ENCODE measurements at places on chromosomes 3 and 15.
A peak's percentile ranks its signal among the peaks of the same experiment; 100 is the strongest.

DNA sequence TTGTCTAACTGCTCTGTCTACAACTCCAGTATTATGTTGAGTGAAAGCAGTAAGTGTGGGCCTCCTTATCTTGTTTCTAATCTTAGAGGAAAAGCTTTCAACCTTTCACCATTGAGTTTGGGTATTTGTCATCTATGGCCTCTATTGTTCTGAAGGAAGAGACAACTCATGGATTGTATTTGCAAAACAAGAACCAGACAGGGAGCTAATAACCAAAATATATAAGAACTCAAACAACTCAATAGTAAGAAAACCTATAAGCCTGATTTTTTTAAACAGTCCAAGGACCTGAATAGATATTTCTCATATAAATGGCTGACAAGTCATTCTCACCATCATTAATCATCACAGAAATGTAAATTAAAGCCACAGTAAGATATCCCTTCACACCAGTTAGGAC is 113.0 kb downstream of the TAFA4 start:
- DNase-seq = no peak

- peak; percentile 43 for DNase-seq
These were observed 60.4 kb downstream of the BOC start for GRCh38 chr3:113271594-113272384.

GRCh38 chr3:100128565-100128964 is 14.3 kb upstream of the FILIP1L start:
- no peak for DNase-seq

- DNase-seq = no peak
These were observed 71.0 kb downstream of the SLMAP start for GRCh38 chr3:57826952-57827723.

- no peak for DNase-seq
These were observed 33.8 kb upstream of the IGF2BP2 start for GRCh38 chr3:185858502-185859225.

DNA sequence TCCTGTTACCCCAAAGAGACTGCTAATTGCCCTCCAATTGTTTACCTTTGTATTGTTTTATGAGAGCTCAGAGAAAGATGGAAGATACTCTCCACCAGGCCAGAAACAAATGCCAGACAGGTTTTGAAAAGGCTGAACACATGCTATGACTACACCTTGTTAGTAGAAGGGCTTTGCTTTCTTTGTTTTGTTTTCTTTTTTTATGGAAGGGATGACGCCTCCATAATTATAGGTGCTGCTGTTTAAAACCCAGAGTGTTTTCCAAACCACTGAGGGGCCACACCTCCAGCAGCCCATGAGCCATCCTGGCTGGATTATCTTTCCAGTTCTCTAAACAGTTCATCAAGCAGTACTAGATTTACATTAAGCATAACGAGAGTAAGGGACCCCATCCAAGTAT is 5.6 kb upstream of the FOXP1 start:
- DNase-seq = no peak

GRCh38 chr3:43523454-43524053 is 98.3 kb downstream of the ANO10 start:
- DNase-seq = no peak

DNA sequence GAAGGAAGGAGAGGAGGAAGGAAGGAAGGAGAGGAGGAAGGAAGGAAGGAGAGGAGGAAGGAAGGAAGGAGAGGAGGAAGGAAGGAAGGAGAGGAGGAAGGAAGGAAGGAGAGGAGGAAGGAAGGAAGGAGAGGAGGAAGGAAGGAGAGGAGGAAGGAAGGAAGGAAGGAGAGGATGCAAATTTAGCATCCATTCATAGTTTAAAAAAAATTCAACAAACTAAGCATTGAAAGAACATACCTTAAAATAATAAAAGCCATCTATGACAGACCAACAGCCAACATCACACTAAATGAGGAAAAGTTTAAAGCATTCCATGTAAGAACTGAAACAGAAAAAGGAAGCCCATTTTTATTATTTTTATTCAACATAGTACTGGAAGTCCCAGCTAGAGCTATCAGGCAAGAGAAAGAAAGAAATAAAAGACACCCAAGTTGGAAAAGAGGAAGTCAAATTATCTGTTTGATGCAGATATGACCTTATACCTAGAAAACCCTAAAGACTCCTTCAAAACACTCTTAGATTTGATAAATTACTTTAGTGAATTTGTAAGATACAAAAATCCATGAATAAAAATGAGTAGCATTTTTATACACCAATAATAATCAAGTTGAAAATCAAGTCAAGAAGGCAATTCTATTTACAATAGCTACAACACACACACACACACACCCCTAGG is 52.2 kb upstream of the FXR1 start:
- no peak for DNase-seq

DNA sequence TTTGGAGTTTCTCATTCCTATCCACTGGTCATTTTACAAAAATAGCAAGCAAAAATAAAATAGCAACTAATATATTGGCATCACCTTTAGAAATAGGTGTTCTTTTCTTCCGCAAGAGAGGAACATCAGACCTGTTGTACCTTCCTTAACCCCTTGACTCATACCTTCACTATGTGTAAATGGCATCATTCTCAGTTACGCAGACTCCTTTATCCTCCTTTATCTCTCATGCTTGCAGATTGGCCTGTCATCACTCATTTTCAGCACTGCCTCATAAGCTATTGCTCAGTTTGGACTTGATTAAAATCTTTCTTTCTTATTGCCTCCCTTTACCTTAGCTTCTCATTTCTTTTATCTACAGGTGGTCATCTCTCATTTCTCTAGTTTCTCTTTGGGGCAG is 21.4 kb downstream of the ARHGEF26 start:
- DNase-seq = no peak

DNA sequence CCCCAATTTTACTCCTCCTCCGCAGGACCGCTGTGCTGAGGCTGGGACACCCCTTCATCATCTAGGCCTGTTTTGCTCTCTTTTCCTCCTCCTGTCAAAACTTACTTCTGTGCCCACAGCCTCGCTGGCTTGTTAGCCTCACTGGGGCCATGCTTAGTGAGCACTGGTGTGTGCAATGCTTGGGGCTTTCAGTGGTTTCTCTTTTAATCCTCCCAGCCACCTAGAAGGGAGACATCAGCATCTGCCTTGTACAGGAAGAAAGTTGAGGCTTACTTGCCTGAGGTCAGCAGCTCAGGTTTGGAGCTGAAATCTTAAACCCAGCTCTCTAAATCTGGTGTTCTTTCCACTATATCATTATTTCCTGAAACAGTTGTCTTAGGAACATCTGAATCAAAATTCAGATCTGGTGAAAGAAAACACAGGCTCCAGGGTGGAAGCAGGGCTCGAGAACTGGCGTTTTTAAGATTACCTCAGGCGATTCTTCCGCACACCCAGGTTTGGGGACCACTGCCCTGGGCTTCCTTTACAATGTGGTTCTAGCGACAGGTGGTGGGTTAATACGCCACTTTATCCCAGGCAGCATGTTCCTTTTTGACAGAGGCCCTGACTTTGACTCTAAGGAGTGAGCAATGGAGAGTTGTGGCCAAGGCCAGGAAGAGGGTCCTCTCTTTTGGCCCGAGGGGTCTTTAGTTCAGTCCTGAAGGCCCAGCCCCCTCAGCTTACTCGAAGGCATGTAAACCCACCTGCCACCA is 3.8 kb downstream of the THSD4 start:
- no peak for DNase-seq

DNA sequence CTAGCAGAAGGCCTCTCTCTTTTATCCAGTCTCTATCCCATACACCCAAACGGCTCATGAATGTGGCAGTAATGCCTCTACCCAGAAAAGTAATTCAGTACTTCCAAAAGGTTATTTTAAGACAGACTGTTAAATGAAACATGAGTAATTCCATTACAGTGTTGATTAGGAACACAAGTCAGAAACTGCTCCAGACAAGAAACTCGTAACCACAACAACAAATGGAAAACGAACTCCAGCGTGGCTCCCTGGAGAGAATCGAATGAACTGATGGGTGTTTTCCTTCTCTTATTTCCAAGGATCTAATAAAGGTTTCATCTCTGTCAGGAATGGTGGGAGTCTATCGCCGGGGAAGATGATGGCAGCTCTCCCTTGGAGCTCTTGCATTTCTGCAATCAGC is 228.4 kb downstream of the MAGI1 start:
- no peak for DNase-seq

DNA sequence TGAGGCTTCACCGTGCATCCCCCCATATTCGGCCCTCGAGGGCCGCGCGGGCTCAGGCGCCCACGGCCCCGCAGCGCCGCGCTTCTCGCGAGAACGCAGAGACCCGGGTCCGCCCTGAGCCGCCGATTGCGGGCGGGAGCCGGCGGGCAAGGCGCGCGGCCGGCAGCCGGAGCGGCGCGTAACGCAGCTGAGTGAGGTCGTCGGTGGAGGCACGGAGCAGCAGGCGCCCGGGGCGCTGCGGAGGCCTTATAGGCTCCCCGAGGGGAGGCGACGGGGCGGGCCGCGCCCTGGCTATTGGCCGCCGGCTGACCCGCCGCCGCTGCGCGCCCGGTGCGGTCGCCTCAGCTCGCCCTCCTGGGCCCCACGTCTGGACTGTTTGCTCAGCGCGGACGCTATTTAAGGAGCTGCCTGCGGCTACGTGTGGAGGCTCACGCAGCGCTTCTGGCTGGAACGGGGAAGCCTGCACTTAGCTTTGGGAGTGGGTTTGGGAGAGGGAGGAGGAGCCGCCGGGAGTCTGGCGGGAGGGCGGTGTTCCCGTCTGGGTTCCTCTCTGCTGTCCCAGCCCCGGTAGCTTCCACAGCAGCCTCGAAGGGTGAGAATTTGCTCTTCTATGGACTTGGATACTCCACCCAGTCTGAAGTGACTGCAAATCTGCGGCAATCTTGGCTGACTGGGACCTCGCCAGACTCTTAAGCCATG is at the start of gene PLOD2:
PLOD2 (minus strand) TSS at position 221 of the 699 bp plus-strand sequence; CDS start at position 26, 195 bp downstream.
- peak; percentile 29 for DNase-seq

GRCh38 chr3:132232231-132232792 is 84.9 kb upstream of the ACP3 start:
- no peak for DNase-seq

GRCh38 chr3:134325706-134326105 is 48.5 kb downstream of the AMOTL2 start:
- DNase-seq = no peak

- no peak for DNase-seq
These were observed 13.2 kb downstream of the KIF7 start for GRCh38 chr15:89642106-89642505.

- DNase-seq = no peak
These were observed 38.0 kb downstream of the CCR3 start for GRCh38 chr3:46280105-46280797.

DNA sequence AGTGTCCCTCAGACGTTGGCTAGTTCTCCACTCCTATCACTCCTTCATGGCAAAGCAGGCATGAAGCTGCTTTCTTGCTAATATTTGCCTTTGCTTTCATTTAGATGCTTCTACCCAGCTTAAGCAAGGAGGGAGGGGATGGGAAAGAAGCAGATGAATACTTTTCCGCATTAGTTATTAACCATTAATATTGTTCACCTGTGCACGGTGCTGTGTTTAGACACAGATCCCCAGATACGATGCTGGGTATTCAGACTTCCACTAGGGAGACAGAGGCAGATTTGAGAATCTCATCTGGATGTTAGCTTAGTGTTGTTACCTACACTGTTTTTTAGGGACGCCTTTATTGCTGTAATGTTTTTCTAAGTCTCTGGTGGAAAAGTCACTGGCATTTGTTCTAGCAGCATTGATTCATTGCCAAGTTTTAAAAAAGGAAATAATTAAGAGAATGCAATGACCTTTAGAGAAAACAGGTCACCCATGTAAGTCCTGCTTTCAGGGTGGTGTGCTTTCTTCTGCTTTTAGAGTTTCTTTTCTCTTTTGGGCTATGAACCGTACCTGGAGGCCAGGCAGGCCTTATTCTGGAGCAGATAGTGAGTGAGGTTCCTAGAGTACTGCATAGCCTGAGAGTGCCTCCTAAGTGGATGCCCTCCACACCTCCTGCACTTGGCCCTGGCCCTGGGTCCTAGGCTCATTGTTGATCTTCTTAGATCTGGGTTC is 55.5 kb downstream of the MYZAP start:
- DNase-seq = no peak

DNA sequence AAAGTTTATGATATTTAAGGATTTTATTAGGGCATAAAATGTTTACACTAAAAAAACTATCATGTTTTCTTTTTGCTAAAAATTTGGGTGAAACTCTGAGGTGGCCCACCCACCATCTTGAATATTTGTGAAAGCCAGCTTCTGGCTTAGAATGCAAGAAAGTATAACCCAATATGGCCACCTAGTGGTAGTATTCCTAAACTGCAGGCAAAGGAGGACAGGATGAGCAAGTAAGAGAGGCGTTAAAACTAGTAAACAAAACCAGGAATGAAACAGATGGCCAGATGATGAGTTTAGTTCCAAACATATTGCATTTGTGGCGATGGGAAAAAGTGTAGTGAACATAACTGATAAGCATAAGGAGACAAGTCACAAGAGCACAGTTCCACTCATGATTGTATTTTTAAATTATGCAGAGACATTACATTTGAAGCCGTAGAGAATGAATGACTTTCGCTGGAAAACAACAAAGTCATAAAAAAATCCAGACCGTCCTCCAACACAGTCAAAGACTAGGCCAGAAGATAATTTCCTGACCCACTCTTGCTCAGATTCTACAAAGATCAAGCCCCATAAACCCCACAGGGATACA is 103.3 kb upstream of the PRTG start:
- DNase-seq = peak; percentile 28

DNA sequence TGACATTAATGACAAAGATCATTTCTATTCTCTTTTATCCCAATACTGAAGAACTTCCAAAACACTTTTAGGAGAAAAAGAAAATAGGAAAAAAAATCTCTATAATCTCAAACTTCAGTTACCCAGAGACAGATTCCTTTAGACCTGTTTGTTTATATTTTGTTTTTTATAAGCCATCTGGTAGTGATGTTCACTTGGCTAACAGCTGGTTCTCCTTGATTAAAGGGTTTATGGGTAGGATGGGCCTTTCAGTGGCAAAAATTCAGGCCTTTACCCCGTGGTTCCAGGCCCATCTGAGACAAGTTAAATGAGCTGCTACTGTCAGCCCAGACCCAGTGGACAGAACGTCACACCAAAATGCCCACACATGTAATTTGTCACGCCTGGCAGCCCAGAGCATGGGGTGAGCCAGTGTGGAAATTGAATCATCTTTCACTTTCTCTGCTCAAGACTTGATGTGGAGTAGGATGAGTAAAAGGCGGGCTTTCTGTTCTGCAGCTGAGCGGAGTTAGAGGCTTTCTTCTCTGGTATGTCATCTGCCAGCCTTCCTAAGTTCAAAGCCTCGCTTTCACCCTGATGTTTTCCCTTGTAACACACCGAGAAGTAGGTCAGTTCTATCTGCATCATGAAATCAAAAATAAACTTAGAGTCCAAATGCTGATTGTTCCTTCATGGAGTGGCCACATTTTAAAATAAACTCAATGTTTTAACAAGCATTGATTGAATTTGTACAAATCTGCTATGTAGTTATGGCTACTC is 62.5 kb upstream of the SKOR1 start:
- no peak for DNase-seq

- DNase-seq = no peak
These were observed 102.7 kb downstream of the ANP32A start for GRCh38 chr15:68717951-68718350.
